ENCODE measurements at places on chromosomes 1 and 21.
A peak's percentile ranks its signal among the peaks of the same experiment; 100 is the strongest.

DNA sequence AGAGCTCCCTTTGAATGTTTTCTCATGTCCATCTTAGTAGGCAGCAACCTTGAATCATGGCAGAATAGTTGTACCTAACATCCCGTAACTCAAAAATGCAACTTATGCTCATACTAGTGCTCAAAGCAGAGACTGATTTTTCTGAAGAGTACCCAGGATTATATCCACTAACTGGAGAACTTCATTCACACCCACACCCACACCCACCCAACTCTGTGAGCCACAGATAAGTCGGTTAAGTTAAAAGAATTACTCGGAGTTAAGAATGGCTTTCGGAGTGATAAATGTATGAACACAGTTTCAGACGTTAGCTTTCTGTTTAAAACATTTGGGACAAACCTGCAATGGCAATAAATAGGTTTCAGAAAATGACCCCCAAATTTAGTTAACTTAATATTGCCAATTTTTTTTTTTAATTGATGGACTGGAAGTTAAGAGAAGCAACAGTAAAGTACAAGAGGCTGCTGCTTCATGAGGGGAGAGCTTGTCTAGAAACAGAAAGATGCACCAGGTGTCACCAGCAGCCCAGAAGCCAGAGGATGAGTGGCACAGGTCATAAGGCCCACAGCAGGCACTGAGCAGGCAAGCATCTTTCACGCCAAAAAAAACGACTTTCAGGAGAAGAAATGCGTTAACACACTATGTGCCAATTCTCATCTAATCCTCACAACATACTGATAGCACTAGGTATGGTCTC, 48.4 kb upstream of the C1orf198 start:
- DNase-seq, result no peak

- DNase-seq, result no peak
Observed at GRCh38 chr1:2239013-2239370, 10.9 kb downstream of the SKI start.

DNA sequence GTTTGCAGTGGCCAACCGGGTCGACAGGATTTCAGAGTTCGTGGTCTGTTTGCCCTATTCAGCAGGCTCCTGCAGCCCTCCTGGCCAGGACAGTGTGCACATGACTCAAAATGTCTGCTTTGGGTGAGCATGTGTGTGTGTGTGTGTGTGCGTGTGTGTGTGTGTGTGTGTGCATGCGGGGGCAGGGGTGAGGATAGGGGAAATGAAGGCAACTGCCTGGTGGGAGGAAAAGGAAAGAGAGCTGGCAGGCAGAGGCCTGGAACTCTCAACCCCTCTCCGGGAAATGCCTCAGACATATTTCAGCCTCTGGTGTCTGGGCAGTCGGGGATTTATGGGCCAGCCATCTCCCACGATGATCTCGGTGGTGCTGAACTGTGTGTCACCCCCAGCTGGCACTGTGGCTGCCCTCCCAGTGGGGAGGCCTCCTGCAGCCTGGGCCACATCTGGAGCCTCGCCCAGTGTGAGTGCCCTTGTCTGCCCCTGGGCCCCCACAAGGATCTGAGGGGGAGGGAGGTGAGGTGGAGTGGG, 15.2 kb downstream of the CDCP2 start:
- DNase-seq, result peak; percentile 57

GRCh38 chr1:28118640-28119307, 30.4 kb upstream of the EYA3 start:
- no peak for DNase-seq

GRCh38 chr1:223216531-223217205, 73.6 kb upstream of the TLR5 start:
- no peak for DNase-seq

GRCh38 chr1:225445639-225446594, 18.1 kb upstream of the LBR start:
- no peak for DNase-seq
